ENCODE measurements at places on chromosomes 7 and 10.

GRCh38 chr10:117734731-117735405 is 192.3 kb downstream of the EMX2 start:
- no peak for DNase-seq
- H3K36me3 ChIP-seq, result no peaks in the 10 kb centered on the region
- H3K27me3 ChIP-seq, result peaks cover 18% of the 10 kb centered on the region
- H3K4me1 ChIP-seq, result no peaks in the 10 kb centered on the region

DNA sequence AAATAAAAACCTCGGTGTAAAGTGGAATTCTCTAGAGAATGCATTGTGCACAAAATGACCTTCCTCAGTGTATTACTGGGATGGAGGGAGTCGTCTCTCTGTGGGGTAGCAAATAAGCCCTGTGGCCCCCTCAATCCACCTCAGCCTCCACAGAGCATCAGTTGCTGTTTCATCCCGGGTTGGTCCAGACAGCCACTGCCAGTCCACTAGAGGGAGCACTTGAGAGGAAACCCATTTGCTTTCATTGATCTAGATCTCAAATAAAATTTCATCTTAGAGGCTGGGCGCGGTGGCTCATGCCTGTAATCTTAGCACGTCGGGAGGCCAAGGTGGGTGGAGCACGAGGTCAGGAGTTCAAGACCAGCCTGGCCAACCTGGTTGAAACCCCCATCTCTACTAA is 1128.7 kb downstream of the CNTNAP2 start:
- peak; percentile 31 for DNase-seq
- no peaks in the 10 kb centered on the region for H3K4me1 ChIP-seq
- H3K36me3 ChIP-seq, result no peaks in the 10 kb centered on the region
- no peak overlapping the region for H3K27ac ChIP-seq

DNA sequence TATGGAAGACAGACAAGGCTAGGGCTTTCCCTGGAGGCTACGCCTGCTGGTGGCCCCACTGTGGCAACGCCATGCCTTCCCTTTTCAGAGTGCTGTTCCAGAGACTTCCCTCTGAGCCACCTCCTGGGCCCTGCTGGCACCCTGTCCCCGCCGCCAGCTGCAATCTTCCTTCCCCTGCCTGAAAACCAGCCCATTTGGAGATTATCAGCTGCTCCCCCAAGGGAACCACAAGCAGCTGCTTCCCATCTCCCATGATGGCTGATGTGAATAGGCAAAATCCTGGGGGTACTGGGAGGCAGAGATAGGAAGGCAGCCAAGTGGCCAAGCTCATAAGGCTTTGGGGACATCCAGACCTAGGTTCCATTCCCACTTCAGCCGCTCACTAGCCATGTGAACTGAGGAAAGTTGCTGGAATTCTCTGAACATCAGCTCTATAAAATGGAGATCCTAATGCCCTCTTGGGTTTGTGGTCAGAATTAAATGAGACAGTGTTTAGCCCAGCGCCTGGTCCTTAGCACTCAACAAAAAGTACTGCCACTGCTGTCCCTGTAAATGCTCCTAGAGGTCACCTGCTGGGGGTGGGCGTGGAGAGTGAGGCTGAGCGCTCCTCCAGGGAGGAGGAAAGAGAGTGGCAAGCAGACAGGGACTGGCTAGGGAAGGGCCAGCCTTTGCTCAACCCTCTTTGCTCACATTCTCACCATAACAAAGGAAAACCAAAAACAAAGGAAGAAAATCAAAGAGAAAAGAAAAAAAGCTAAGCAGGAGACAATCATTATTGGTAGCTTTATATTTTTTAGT is 5.9 kb downstream of the TSPAN33 start:
- peaks cover under 1% of the 10 kb centered on the region for H3K4me1 ChIP-seq
- H3K27ac ChIP-seq, result no peak overlapping the region
- no peak for DNase-seq
- no peaks in the 10 kb centered on the region for H3K36me3 ChIP-seq

DNA sequence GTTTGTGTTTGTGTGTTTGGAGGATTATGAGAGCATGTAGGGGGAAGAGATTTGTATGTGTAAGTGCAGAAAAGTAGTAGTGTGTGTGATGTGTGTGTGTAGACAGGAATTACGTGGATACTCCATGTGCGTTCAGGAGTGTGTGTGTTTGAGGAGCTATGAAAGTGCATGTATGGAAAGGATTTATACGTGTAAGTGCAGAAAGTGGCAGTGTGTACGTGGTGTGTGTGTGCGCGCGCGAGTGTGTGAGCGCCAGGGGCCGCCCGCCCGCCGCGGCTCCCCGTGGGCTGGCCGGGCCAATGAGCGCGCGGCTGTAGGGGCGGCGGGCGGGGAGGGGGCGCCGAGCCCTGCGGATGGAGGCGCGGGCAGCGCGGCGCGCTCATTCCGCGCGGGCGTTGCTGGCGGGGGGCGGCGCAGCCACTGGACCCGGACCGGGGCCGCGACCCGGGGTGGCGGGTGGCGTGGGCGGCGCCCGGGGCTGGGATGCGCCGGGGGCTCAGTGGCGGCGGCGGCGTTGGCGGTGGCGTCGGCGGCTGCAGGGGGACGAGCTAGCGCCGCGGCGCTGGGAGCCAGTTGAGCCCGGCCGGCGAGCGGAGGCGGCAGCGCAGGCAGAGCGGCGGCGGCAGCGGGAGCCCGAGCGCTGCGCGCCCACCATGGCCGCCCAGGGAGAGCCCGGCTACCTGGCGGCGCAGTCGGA is at the start of gene BICC1:
TSS of gene BICC1 (plus strand) at position 382 of the 697 bp plus-strand sequence. CDS start at position 654, 272 bp downstream.
- H3K4me3 ChIP-seq, result no peak within 1 kb of the TSS
- no peaks in the 10 kb centered on the region for H3K4me1 ChIP-seq
- no peak for DNase-seq
- H3K36me3 ChIP-seq, result no peaks in the 10 kb centered on the region
- H3K27ac ChIP-seq, result no peak within 1 kb of the TSS

DNA sequence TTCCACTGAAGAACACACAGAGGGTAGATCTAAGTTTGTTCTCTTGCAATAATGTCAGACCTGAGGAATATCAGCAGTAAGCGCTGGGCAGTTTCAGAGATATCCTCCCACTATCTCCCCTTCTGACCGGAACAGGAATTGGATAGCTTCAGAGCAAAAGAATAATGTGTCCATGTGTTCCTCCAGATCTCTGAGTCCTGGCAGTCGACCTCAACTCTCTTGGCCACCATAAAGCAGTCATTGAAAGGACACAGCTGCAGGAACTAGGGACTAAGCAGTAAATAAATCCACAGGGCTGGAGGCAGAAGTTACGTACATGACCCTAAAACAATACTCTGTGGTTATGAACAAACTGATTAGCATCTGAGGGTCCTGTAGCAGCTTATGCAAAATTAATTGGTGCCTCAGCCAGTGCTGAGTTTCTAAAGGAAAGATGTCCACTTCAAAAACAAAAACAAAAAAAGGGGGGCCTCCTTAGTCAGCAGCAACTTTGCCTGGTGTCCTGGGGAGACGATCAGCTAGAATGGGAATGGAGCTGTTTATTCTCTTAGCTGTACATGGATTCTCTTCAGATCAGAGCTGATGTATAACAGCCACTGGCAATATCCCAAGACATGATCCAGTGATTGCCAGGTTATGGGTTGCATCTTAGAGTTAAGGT is 6.4 kb upstream of the PRTFDC1 start:
- H3K27ac ChIP-seq, result no peak overlapping the region
- H3K27me3 ChIP-seq, result no peaks in the 10 kb centered on the region
- H3K4me1 ChIP-seq, result no peaks in the 10 kb centered on the region
- H3K36me3 ChIP-seq, result no peaks in the 10 kb centered on the region
- H3K4me3 ChIP-seq, result no peak overlapping the region

DNA sequence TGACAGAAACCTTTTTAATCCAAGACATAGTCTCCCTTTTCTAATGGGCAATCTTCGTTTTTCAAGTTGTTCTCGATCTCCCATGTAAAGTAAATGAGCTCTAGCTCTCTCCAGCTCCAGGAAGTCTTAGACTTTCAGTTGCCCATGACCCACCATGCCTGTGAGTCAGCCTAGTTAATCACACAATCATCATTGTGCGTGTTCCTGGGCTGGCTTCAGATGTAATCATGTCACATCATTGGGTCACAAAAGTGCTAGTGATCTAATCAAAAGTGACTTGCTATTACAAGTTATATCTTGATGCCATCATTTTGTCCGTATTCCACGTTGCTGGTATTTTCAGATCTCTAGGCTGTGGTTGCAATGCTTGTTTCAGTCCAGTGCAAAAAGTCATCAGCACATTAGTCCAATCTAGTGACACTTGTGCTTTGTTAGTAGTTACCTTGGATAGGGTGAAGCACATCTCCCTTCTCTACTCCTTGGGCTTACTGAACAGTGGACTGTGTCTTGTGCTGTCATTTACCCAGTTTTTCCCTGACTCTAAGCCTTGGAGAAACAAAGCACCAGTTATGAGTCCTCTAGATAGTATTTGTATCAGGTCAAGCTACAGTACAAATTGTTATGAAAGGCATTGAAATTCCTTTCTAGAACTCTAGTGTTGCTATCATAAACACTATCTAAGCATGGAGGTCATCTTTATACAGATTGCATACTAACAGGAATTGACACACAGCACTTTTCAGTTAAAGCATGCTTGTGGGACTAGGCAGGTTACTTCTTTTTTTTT is 316.6 kb downstream of the GFRA1 start:
- no peaks in the 10 kb centered on the region for H3K36me3 ChIP-seq
- H3K4me1 ChIP-seq, result no peaks in the 10 kb centered on the region
- H3K27me3 ChIP-seq, result no peaks in the 10 kb centered on the region

DNA sequence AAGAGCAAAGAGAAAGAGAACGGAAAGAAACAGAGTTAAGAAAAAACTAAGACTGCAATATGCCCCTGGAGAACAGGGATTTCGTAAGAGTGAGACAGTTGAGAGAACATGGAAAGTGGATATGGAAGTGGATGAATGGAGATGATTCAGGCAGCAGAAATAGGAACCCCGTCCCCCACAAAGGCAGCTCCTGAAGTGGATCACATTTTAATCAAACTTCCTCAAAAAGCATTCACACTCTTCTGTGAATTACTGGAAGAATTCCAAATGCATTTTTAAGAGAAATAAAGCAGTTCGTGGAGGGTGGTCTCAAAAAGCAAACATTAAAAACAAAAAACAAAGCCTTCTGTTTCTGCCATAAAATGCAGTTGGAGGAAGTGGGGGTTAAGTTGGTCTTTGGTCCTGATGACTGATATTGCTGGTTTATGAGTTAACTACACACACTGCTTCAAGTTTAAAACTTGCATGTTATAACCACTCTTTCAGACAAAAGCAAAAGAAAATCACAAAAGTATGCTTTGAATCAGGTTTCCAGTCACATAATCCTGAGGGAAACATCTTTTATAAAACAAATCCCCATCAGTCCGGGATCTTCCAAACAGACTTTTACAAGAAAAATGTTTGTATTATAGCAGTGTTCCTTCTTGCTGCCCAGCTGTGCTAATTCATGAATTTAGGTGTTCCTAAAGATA is 214.3 kb downstream of the FANK1 start:
- H3K4me1 ChIP-seq, result no peaks in the 10 kb centered on the region
- H3K27me3 ChIP-seq, result no peaks in the 10 kb centered on the region
- H3K27ac ChIP-seq, result no peak overlapping the region
- DNase-seq, result no peak
- no peak overlapping the region for H3K4me3 ChIP-seq

GRCh38 chr7:66255534-66256100 is 50.5 kb downstream of the TPST1 start:
- H3K27ac ChIP-seq, result no peak overlapping the region
- no peaks in the 10 kb centered on the region for H3K27me3 ChIP-seq
- H3K36me3 ChIP-seq, result no peaks in the 10 kb centered on the region

GRCh38 chr10:5600908-5601307 is 65.5 kb downstream of the ASB13 start:
- no peaks in the 10 kb centered on the region for H3K36me3 ChIP-seq
- no peaks in the 10 kb centered on the region for H3K4me1 ChIP-seq
- H3K27me3 ChIP-seq, result peaks cover 5% of the 10 kb centered on the region
- no peak overlapping the region for H3K27ac ChIP-seq
- H3K4me3 ChIP-seq, result no peak overlapping the region
- no peak for DNase-seq

DNA sequence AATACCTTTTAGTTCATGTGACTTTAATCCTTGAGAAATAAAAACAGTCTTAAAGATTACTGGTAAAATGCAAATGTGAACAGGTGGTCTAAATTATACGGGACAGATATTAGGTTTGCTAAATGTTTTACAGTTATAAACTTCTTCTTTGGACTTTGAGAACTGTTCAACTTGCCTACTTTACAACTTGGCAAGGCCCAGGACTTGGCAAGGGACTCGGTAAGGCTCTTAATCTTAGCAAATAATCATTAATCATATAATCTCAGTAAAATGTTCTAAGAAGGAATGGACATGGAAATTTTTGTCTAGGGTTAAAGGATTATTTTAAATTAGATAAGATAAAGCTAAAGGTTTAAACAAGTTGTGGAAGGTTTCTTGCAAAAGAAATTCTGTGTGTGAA is 4.8 kb upstream of the UBE2D4 start:
- DNase-seq, result no peak
- no peak overlapping the region for H3K27ac ChIP-seq
- H3K4me1 ChIP-seq, result peaks cover 18% of the 10 kb centered on the region
- no peaks in the 10 kb centered on the region for H3K27me3 ChIP-seq
- no peak overlapping the region for H3K4me3 ChIP-seq
- H3K36me3 ChIP-seq, result peaks cover 11% of the 10 kb centered on the region

- H3K4me3 ChIP-seq, result no peak overlapping the region
- H3K27ac ChIP-seq, result no peak overlapping the region
- no peak for DNase-seq
Measured at GRCh38 chr7:103336761-103337160, 7.8 kb downstream of the DNAJC2 start.

DNA sequence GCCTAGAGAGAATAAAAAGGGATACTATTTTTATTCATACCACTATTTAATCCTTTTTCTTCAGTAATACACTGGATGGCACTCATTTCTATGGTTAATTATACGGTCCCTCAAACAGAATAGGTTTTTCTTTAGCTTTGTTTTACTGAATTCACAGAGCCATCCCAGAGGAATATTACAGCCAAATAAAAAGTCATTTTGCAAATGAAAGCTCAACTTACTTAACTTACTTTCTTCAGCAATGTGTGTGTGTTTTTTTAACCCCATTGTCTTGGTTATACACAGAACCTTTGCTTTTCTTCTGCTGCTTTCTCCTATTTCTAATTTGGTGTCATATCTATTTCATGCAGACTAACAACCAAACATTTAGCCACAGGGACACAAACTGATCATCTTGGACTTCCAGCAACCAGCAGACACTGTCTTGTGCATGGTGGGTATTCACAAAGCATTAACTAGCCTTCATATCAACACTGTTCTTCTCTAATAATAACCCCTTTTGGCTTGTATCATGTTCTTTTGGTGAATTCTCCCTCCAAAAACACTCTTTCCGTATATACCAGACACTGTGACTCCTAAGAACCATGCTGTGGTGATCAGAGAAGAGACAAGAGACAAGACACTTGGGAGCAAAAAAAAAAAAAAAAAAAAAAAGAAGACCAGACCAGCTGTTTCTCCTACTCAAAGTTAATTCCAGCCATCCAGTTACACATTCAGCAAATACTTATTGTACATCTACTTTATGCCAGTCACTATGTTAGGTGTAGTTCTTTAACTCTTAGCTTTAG is 40.4 kb downstream of the PIP4K2A start:
- peak overlapping the region; percentile 22 for H3K27ac ChIP-seq
- DNase-seq, result no peak
- H3K4me3 ChIP-seq, result no peak overlapping the region
- H3K4me1 ChIP-seq, result peaks cover 41% of the 10 kb centered on the region
- no peaks in the 10 kb centered on the region for H3K27me3 ChIP-seq
- H3K36me3 ChIP-seq, result no peaks in the 10 kb centered on the region
